Stimulated activated CD8-positive, alpha-beta memory T cell treated with anti-CD3 and anti-CD28 coated beads, Interleukin-12 subunit alpha, Interleukin-12 subunit beta, amount 100 ng/mL, for 4 hours (primary cell): ENCODE measurements at places on chromosomes 16 and 17.

DNA sequence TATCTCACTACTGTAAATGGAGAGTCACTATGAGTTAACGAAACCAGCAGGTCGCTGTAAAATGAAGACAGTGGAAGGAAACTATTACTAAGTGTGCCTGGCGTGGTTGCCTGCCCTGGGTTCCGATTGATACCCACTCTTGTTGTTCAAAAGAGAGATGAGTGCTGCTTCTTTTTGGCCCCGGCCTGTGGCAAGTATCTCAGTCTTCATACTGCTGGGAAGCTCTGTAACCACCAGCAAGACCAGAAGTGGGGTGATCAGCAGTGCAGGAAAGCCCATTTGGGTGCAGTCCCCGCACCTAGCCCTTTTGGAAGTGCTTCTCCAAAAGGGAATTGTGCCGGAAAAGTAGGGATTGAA is 104.5 kb downstream of the SNX29 start:
- no peak for DNase-seq

DNA sequence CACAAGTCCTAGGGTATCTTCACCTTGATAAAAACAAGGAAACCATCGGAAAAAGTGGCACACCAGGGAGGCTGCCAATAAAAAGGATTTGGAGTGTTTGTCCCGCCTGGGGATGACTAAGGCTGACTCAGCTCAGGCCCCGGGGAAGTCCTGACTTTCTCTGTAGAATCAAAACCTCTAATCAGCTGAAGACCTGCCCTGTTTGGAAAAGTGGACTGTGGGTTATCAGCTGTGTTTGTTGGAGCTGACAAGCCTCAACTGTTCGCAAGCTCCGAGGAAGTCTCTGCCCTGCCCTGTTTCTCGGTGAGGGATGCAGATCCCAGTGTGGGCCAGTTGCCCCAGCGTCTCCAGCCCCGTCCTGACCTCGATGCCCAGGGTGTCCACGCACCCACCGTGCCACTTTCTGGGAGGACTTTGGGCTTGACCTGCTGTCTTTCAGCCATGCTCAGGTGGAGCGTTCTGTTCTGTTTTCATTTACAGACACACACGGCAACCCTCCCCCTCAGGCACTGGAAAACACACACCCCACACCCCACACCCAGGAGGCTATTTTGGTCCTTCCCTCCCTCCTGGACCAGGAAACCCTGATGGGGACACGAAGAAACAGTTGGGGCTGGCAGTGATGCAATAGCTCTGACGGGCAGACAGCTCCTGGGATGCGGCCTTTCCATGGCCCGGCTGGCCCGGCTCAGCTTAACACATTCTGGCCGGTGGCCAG is 27.6 kb upstream of the PITPNA start:
- no peak for DNase-seq

DNA sequence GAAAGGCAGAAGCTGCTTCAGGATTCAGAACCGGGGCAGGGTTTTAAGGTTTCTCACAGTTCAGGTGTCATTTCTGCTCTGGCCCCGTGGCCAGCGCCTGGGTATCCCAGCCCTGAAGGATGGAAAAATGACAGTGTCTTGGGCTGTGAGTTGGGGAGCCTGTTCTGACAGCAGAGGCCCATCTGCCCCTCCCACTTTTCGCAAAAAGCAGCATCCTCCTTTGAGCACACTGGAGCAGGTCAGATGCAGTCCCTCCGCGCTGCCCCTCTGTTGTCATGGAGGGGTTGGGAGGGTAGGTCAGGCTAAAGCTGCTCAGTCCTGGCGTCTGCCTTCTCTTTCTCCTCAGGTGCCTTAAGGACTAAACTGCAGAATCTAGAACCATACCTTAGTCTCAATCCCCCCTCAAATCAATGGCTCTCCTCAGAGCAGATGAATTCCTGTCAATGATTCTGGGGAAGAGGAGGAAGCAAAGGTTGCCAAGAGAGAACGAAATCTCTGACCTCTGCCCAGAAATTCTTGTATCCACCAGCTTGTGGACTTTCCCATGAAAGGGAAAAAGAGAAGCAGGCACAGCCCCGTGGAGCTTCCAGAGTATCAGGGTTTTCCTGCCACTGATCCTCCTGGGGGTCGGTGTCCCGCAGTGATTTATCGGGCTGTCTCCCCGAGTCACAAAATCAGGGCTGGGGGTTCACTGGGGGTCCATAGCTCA is 7.3 kb downstream of the NEUROD2 start:
- DNase-seq = no peak

- no peak for DNase-seq
These were observed 1.0 kb upstream of the CPD start for GRCh38 chr17:30377574-30378240.

DNA sequence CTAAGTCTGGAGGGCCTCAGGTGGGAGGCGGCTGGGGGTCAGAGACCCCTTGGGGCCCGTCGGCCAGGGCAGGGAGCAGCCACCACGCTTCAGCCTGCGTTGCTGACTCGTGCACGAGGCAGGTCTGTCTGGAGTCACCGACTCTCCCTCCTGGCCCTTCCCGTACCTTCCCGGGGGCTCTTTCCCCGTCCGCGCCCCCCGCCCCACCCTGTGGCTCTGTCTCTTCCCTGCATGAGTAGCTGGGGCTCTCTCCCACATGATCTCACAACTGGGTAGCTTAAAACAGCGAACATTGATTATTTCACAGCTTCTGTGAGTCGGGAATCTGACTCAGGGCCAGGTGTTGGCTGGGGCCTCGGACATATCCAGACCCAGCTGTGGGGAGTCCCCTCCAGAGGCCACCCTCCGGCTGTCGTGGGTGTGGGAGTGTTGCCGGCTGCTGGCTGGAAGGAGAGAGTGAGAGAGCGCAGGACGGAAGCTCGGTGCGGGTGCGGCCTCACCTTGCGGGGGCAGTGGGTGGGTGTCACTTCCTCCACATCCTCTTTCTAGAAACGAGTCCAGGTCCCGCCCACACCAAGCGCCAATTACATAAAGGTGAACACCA is 17.3 kb downstream of the BAHCC1 start:
- DNase-seq = peak; percentile 49

DNA sequence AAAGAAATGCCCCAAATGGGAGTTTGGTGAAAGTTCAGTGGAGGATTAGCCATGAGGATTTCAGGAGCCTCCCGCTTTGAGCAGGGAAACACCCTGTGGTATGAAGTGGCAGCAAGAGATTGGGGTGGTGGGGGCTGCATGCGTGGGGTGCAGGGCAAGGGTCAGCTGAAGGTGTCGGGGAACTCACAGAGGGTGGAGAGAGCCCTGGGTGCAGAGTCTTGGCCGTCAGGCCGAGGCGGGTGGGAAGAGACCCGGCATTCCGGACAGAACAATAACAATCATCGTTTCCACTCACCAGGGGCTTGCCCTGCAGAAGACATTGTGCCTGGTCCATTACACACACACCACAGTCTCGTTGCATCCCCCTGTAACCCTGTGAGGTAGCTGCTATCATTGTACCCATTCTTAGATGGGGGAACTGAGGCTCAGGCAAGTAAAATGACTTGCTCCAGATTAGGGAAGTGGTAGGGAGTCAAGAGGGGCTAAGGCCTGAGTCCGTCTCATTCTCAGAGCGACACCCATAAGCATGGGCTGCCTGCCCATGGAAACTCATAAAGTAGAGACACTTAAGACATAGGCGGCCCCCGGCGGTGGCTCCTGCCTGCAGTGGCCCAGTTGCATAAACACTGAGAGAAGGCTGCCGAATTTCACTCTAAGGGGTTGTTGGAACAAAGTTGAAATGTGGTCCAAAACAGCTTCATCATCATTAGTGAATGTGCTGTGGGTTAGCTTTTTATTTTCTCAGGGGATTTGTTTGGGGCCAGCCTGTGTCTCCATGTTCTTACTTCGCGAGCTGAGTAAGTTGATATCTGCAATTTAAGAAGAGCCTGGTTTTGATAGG is 93.3 kb downstream of the CMIP start:
- no peak for DNase-seq

DNA sequence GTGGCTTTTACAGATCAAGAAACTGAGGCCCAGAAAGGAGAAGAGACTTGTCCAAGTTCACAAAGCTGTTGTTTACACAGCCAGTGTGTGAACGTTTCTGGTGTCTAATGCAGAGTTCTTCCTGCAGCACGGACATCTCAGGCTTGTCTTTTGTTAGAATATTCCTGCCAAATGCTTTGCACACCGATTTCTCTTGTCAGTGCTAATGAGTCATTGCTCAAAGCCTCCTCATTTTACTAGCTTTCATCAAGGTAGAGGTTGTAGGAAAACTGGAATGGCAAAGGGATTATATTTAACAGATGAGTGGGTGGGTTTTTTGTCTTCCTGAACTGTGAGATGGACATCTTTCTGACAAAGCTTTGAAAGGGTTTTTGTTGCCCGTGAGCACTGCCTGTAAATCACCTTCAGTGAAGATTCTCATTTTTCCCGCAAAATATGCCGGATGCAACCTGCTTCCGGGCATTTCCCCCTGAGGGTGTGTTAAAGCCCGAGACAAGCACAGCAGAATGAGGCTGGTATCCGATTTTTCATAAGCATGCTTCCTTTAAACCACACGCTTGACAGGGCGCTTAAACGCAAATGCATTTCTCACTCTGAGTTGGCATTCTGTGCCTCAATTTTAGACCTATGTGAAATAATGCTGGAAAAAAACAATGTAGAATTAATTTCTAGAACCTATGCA is 14.7 kb downstream of the PMM2 start:
- no peak for DNase-seq

GRCh38 chr17:1047177-1047878 is 50.4 kb downstream of the TIMM22 start:
- DNase-seq = no peak

DNA sequence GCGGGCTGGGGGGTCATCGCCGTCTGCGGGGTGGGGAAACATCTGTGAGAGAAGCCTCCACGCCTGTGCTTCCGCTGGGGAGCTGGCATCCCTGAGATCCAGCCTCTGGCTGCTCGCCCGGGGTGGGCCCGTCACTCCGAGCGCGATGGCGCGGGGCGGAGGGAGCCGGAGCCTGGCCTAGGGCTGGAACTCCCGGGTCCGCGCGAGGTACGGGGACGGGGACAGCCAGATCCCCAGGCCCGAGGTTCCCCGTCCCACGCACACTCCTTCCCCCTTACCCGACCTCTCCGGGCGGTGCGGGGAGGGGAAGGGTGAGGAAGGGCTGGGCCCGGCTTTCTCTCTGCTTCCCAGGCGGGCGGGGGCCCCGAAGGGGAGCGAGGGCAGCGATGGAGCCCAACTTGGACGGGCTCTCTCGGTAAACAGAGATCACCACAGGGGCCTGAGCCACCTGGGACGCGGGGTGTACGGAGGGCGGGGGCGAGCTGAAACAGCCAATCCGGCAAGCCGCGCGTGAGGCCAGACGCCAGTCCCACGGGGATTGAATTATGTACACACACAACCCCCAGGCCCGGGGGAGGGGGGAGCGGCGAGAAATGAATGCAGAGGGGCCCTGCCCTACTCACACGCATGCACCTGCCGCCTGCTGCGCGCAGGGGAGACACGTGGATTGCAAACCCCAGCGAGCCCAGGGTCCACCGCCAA is at the start of gene SLC16A11:
SLC16A11 (minus strand) TSS at position 596 of the 702 bp plus-strand sequence; CDS start at position 17, 579 bp downstream.
- no peak for DNase-seq

GRCh38 chr16:85640254-85640558 is 27.1 kb downstream of the GSE1 start:
- DNase-seq = no peak

GRCh38 chr17:57962279-57963148 is 7.3 kb upstream of the CUEDC1 start:
- DNase-seq = no peak

DNA sequence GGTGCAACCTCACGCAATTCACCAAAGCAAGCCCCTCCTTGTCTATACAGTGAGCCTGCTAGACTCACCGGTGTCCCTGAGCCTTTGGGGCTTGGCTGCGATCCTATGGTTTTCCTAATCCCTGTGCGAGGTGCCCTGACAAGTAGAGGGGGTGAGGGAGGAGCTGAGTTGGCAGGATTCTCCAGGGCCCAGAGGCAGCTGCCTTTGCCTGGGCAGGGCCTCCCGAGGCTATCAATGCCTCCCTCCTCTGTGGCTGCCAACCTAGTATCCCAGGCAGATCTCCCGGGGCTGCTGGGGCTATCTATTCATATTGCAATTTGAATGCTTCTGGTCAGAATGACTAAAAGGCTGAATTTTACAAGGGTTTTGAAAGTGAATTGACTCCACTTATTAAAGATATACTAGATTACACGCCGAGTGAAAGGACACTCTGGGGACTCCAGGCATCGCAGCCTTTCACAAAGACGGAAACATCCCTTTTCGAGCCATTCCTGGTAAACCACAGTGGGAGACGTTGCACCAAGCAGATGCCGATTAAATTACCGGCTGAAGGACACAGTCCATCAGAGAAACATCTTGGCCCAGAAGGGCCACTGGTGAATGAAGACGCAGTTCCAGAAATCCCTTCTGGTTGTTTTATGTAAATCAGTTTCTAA is 11.3 kb upstream of the PITPNM3 start:
- DNase-seq = no peak

GRCh38 chr17:83093506-83093905 is 14.1 kb downstream of the METRNL start:
- DNase-seq = no peak

DNA sequence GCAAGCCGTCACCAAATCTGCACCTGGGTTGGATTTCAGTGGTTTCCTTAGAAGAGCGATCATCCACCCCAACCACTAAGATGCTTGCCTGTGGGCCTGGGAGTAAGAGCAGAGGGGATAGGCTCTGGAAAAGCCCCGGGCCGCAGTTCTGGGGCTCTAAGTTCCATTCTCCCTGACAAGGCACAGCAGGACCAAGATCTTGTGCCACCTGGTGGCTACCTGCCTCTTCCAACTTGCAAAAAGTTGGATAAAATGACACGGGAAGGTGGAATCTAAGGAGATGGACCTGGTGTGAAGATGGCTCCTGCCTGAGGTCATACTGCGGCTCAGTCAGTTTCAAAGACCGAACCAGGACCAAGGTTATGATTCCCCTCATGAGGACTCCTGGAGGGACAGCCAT is 42.3 kb downstream of the ABCC12 start:
- no peak for DNase-seq

DNA sequence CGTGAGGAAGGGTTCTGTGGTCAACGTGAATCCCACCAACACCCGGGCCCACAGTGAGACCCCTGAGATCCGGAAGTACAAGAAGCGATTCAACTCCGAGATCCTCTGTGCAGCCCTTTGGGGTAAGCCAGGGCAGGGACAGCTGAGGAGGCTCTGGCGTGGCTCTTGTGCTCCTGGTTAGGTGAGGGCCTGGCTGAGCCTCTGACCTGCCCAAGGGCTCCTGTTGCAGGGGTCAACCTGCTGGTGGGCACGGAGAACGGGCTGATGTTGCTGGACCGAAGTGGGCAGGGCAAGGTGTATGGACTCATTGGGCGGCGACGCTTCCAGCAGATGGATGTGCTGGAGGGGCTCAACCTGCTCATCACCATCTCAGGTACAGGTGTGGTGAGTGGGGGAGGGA is 4.2 kb upstream of the C17orf107 start:
- DNase-seq = no peak

- no peak for DNase-seq
These were observed 154.4 kb downstream of the ABCA8 start for GRCh38 chr17:68800751-68801150.

DNA sequence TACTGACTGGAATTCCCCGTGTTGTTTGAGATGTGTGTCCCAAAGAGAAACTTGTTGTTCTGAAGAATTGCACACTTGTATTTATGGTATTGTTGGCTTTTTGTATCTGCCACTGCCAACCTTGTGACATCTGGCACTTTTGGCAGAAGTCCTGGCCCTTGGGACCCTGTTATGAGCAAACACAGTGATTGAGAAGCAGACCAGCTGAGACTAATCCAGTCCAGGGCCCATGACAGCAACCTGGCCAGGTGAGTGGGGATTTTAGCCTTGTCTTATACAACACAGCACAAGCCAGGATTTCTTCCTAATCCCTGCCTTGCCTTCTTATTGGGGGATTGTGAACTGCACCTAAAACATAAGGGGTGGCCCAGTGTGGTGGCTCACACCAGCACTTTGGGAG is 80.0 kb downstream of the NTN1 start:
- DNase-seq = no peak

GRCh38 chr17:45067637-45068036 is 6.5 kb downstream of the NMT1 start:
- DNase-seq = no peak
